CD4-positive, CD25-positive, alpha-beta regulatory T cell (primary cell): ENCODE measurements at places on chromosomes 5 and 9.

GRCh38 chr9:112495614-112496013 is 9.0 kb downstream of the KIAA1958 start:
- no peak for DNase-seq

- DNase-seq = no peak
Measured at GRCh38 chr5:65262096-65262495, 219.6 kb downstream of the ADAMTS6 start.

DNA sequence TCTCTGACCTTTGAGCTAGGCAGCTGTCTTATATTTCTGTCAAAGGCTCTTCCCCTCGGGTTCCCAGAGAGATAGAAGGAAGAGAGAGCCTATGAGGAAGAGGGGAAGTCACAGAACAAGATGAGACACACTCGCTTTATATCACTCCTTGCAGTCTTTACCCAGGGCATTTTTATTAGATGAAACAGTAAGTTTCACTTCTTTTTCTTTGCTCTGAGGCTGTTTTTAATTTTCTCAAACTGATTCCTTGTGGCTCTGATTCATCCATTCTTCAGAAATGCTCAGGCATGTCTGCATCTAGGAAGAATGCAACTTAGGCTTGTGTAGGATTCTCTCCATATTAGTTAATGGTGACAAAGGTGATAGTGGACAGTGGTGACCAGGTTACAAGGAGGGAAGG is 132.9 kb upstream of the CHD1 start:
- no peak for DNase-seq

GRCh38 chr9:27719711-27720110 is 146.4 kb upstream of the C9orf72 start:
- DNase-seq = no peak

DNA sequence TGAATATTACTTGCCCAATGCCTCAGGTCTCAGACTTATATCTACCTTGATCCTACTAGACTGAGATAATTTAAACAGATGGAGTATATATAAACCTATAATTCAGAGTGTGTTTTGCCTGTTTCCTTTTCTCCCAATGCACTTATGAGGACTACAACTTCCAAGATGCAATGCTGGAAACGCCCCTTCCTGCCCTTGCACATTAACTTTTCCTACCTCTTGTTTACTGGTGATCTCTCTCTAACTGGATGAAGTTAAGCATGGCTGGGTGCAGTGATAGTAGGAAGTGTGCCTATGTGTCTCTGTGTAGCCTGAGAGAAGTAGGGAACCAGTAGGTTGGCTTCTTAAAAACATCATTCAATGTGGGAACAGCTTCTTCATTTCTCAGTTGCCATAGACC is 115.2 kb downstream of the SVEP1 start:
- no peak for DNase-seq

GRCh38 chr9:131995382-131995781 is 84.3 kb downstream of the MED27 start:
- no peak for DNase-seq

- DNase-seq = no peak
Measured at GRCh38 chr5:57207681-57208080, 33.8 kb downstream of the GPBP1 start.
